ENCODE measurements at places on chromosomes 2 and 18. TPM values are rescaled to one million over a fixed set of nuclear protein-coding genes. Genes with fewer than 3 reads are reported as not detected.

DNA sequence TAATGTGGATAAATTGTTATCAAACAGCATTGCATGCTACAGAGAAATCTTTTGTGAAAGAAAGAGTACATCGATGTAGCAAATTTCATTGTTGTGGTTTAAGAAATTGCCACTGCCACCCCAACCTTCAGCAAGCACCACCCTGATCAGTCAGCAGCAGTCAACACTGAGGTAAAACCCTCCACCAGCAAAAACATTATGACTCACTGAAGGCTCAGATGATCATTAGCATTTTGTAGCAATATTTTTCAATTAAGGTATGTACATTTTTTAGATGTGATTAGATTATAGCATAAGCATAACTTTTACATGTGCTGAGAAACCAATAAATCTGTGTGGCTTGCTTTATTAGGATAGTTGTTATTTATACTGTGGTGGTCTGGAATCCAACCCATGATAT, 75.5 kb downstream of the ZNF385B start:
- no peak for DNase-seq
- H3K27me3 ChIP-seq, result no peaks in the 10 kb centered on the region
- H3K4me1 ChIP-seq, result no peaks in the 10 kb centered on the region

DNA sequence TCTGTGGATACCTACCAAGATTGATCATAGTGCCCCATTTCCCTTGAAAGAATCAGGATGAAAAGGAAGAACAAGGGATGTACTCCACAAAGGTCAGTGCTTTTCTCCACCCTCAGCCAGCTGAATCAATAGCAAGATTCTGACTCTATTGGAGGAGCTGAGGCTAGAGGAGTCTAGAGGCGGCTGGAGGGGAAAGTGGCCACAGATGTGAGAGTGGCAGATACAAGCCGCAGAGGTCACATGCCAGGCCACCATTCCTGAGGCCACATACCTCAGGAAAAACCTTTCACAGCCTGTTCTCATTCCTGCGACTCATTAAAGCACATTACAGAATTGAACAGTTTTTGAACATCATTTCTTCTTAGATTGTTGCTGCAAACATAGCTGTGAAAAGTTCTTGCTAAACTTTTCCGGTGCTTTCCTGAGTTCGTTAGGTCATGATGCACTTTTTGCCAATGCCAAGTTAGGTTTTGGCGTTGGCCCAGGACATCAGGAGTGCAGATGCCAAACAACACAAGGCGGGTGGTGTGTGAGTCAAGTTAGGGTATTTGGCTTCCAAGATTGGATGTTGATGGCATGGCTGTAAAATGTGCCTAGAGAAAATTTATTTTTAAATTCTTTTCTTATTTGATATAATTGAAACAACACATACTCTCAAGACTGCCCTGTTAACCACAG, 160.7 kb upstream of the SP5 start:
- H3K36me3 ChIP-seq, result no peaks in the 10 kb centered on the region
- H3K27ac ChIP-seq, result no peak overlapping the region
- H3K27me3 ChIP-seq, result no peaks in the 10 kb centered on the region

DNA sequence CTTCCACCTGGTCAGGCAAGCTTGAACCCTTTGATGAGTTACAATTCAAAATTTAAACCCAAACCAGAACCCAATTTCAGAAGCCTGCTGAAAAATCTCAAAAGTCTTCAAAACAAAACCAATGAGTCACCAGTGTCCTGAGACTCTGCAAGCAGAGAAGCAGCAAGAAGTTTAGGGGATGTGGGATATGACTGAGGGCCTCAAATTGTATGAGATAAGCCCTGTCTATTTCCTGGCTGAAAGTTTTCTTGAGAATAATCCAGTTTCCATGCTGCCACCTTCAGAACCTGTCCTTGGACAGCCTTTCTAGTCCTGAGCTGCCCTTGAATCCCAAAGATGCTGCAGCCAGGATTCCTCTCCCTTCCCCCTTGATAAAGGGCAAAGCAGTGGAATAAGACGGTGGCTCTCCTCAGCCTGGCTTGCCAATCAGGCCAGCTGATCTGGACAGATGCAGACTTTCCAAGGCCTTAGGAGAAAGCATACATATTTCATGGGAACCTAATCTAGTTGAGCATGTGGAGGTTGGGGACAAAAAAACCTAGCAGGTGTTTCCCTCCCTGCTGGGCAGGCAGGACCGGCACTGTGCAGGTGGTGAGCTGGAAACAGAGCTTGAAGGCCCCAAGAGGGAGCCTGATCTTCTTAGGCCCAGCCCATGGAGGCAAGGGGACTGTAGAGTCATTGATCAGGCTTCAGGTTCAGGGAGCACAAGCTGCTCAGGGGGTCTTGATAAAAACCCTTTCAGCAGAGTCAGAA, 278.0 kb upstream of the MGAT5 start:
- H3K4me1 ChIP-seq, result no peaks in the 10 kb centered on the region
- H3K4me3 ChIP-seq, result no peak overlapping the region
- DNase-seq, result no peak
- no peak overlapping the region for H3K27ac ChIP-seq
- H3K36me3 ChIP-seq, result no peaks in the 10 kb centered on the region
- H3K27me3 ChIP-seq, result no peaks in the 10 kb centered on the region

GRCh38 chr2:176159663-176160250, 2.6 kb downstream of the HOXD3 start:
- H3K36me3 ChIP-seq, result no peaks in the 10 kb centered on the region
- H3K4me3 ChIP-seq, result no peak overlapping the region
- no peaks in the 10 kb centered on the region for H3K4me1 ChIP-seq
- H3K27ac ChIP-seq, result no peak overlapping the region
- no peak for DNase-seq

DNA sequence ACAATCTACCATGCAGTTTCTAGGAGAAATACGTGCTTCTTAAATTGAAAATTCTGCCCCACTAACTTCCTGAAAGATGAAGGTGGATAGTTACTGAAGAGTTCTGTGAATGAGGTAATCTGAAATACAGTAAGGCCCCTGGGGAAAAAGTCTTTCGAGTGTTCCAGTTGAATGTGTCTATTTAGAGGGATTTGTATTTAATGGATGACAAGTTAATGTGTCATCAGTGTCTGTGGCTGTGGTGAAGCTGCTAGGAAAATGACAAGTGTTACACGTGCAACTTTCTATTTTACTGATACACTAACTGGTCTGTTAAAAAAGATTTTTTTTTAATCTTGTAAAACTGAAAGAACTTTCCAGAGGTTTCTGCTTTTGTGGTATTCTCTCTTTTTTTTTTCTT, 384.6 kb downstream of the STK39 start:
- no peak overlapping the region for H3K4me3 ChIP-seq
- H3K4me1 ChIP-seq, result no peaks in the 10 kb centered on the region
- H3K36me3 ChIP-seq, result no peaks in the 10 kb centered on the region
- H3K27me3 ChIP-seq, result no peaks in the 10 kb centered on the region
- no peak overlapping the region for H3K27ac ChIP-seq

- no peak for DNase-seq
- H3K4me3 ChIP-seq, result no peak overlapping the region
- H3K27ac ChIP-seq, result no peak overlapping the region
- no peaks in the 10 kb centered on the region for H3K27me3 ChIP-seq
- no peaks in the 10 kb centered on the region for H3K36me3 ChIP-seq
- peaks cover 13% of the 10 kb centered on the region for H3K4me1 ChIP-seq
Observed at GRCh38 chr2:238925281-238925680, 77.4 kb downstream of the TWIST2 start.

DNA sequence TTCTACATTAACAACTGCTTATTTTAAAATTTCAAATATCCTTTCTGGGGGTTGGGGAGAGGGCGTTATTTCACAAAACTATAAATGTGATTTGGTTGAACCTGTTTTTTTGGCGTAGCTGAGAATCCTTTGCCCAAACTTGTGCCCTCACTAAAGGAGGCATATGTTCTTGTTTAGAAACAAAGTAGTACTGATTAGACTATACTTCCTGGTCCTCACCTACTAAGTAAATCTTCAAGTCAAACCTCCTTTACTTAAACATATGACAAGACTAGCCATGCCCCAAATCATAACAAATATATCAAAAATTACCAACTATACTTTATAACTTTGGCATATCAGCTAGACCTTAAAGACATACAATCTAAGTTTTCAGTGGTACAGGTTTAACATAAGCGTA, 5.8 kb downstream of the EIF2AK3 start:
- H3K27me3 ChIP-seq, result no peaks in the 10 kb centered on the region
- H3K36me3 ChIP-seq, result no peaks in the 10 kb centered on the region
- H3K4me1 ChIP-seq, result peaks cover 11% of the 10 kb centered on the region
- no peak for DNase-seq
- H3K4me3 ChIP-seq, result no peak overlapping the region
- H3K27ac ChIP-seq, result no peak overlapping the region

GRCh38 chr2:43435746-43436145, 160.1 kb downstream of the THADA start:
- no peaks in the 10 kb centered on the region for H3K27me3 ChIP-seq
- H3K4me3 ChIP-seq, result no peak overlapping the region
- H3K4me1 ChIP-seq, result no peaks in the 10 kb centered on the region
- H3K36me3 ChIP-seq, result no peaks in the 10 kb centered on the region
- no peak overlapping the region for H3K27ac ChIP-seq

- H3K36me3 ChIP-seq, result no peaks in the 10 kb centered on the region
- H3K27me3 ChIP-seq, result no peaks in the 10 kb centered on the region
- H3K4me3 ChIP-seq, result no peak overlapping the region
- DNase-seq, result no peak
Observed at GRCh38 chr2:177296040-177296439, 31.5 kb upstream of the NFE2L2 start.

The AGBL5 gene
- 9.9 TPM for total RNA-seq
